ENCODE measurements at places on chromosomes 7 and 10. TPM values are rescaled to one million over a fixed set of nuclear protein-coding genes. Genes with fewer than 3 reads are reported as not detected.

PRTFDC1 gene
- 2.1 TPM for total RNA-seq

CALN1 gene
- 0.24 TPM for total RNA-seq

CHST15 gene
- 6.1 TPM for total RNA-seq

GPR26 gene
- total RNA-seq: not detected

OR6V1 gene
- not detected for total RNA-seq

SPAM1 gene
- not detected for total RNA-seq

ZNF680 gene
- 4.9 TPM for total RNA-seq

TAF5 gene
- 2.6 TPM for total RNA-seq

GDF2 gene
- not detected for total RNA-seq

TCAF2 gene
- total RNA-seq: 9.8 TPM

ATRNL1 gene
- total RNA-seq: 1.3 TPM

CASD1 gene
- 6.8 TPM for total RNA-seq

VIPR2 gene
- 0.04 TPM for total RNA-seq

LIPJ gene
- total RNA-seq: 0.12 TPM

NPSR1 gene
- not detected for total RNA-seq

PRF1 gene
- 0.28 TPM for total RNA-seq

MBL2 gene
- not detected for total RNA-seq

AKR1C2 gene
- 115 TPM for total RNA-seq

HOGA1 gene
- total RNA-seq: 1.7 TPM

TMEM270 gene
- total RNA-seq: not detected

ADCK2 gene
- total RNA-seq: 20.2 TPM

ACTR3C gene
- 6.1 TPM for total RNA-seq

IFT22 gene
- total RNA-seq: 10.4 TPM

DNAAF5 gene
- 21.8 TPM for total RNA-seq

IL6 gene
- not detected for total RNA-seq

LOXL4 gene
- 1.1 TPM for total RNA-seq

CPED1 gene
- 0.76 TPM for total RNA-seq

DGKI gene
- 0.20 TPM for total RNA-seq

C10orf53 gene
- total RNA-seq: not detected
